ENCODE measurements at places on chromosomes 2 and 18.

DNA sequence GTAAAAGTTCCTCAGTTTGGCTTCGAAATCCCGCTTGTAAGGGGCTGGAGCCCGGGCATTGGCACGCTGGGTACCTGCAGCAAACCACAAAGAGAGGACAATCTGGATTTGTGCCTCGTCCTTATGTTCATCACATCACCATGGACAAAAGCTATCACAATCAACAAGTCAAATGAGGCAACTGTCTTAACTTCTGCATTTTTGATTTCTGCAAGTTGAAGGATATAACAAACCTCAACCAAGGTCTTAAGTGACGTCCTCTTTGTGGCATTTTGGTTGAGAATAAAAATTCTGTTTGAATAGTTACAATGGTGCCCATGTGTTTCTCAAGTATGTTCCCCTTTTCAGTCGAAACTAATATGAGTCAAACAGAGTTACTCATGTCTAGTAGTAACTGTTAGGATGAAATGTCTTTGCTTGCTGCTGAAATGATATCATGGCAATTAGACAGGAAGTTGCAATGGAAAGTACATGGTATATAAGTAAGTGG lies 70.8 kb upstream of the STK17B start:
- no peak for DNase-seq

GRCh38 chr2:231367178-231367577 lies 28.3 kb upstream of the B3GNT7 start:
- no peak for DNase-seq

DNA sequence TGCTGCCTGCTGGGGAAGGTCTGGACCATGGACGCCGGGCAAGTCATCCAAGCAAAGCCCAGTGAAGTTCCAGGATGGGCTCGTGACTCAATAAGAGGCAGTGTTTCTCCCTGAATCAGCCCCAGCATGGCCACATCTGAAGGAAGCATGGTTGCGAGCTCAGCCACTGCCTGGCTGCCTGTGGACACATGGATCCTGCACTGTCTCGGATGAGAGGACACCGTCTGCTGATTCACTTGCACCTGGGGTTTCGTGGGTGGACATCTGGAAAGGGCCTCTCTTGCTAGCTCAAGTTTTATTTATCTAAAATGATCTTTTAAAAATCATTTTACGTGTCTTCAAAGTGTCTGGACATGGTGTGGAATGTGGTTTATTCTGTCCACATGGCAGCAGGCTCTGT lies 224.8 kb upstream of the FN1 start:
- DNase-seq, result no peak

GRCh38 chr2:100620481-100620880 lies 57.7 kb downstream of the PDCL3 start:
- no peak for DNase-seq

DNA sequence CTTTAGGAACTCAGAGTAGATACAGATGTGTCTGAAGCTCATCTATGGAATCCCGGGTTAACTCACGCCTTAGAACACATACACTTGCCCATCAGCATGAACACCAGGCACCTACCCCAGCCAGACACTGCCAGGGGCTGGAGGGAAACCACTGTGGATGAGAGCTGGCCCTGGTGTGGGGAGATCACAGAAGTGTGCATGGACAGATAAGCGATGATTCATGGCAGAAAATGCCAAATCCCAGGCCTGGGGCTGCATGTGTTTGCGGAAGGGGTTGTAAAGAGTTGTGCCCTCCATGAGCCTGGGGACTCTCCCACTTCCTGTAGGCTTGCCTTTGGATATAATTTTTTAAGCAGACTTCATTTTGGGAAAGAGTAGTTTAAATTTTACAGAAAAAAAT lies 193.4 kb downstream of the FHOD3 start:
- no peak for DNase-seq

DNA sequence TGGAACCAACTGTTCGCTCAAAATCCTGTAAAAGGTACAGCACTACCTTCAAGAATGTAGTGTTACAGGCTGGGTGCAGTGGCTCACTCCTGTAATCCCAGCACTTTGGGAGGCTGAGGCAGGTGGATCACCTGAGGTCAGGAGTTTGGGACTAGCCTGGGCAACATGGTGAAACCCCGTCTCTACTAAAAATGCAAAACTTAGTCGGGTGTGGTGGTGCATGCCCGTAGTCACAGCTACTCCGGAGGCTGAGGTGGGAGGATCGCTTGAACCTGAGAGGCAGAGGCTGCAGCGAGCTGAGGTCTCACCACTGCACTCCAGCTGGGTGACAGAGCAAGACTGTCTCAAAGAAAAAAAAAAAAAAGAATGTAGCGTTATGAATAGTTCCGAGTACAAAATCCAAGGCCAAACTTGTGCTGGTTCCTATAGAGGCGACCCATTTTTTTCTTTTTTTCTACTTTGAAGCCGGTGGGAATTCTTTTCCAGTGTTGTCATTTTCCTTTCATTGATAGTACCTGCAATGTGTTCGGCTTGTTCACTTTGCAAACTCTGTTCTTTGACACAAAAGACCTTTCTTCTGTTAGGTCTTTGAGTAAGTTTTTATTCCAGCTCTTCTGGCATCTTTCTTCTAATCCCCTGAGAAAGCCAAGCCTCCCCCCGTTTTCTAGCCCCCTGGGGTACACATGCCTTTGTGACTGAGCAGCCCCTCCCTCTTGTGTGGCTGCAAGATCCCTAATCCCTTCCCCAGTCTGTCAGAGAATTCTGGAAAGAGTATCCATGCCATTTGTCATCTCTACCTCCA lies 25.1 kb downstream of the INPP5D start:
- DNase-seq, result no peak

GRCh38 chr18:13836559-13836958 lies 12.6 kb downstream of the MC5R start:
- DNase-seq, result no peak

DNA sequence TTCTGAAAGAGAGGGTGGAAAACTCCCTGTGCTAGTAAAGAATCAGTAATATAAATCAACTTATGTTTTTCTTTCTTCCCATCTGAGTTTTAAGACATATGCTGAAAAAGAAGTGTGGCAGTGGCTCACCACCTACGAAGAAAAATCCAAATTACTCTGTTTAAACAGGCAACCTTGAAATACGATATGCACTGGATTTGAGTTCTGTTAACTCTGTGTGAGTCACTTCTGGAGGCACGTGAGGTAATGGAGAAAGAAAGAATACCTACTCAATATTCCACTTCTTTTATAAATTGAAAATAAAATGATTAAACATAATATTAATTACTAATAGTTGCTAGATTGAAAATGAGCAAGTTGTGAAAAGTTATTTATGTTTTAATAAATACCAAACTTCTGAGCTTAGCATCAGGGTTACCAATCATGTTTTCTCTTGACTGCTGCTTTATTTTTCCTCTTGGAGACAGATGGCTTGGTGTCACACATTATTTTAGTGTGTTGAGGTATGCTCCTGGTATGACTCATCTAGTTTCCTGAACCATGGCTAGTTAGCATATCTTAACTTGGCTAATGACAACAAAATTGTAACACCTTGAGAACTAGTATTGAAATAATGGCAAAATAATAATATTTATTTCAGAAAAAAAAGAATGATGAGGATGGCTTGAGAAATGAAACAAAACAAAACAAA lies 1705.5 kb upstream of the PIK3C3 start:
- no peak for DNase-seq

DNA sequence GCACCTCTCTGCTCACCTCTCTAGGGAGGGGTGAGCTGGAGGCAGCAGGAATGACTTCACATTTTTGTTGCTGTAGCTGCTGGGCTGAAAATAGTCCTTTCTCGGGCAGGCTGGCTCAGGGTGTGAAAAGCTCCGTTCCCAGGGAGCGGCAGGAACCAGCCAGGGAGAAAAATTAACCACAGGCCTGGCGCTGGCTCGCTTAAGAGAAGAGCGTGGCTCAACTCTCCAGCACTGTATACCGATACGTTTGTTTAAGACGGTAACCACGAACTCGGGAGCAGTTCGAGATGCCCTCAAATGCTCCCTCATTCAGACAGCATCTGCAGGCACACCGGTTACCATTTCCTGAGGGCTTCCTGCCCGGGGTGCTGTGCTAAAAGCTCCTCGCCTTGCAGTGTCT lies 129.6 kb downstream of the CELF4 start:
- no peak for DNase-seq

DNA sequence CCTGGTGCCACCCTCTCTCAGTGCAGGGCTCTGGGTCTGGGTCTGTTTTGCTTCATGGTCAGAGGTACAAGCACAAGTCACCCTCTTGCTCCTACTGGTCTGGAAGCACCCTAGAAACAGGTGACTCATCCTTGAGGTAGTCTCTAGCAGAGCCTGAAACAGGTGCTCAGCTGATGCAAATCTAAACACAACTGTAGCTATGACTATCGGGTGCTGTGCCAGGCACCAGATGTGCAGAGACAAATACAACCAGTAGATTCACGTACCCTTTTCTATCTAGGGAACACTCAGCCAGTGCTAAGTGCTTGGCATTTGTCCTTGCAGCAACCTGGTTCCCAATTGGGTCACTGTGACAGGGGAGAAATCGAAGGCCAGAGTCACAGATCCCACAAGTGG lies 140.9 kb upstream of the MYCN start:
- no peak for DNase-seq

DNA sequence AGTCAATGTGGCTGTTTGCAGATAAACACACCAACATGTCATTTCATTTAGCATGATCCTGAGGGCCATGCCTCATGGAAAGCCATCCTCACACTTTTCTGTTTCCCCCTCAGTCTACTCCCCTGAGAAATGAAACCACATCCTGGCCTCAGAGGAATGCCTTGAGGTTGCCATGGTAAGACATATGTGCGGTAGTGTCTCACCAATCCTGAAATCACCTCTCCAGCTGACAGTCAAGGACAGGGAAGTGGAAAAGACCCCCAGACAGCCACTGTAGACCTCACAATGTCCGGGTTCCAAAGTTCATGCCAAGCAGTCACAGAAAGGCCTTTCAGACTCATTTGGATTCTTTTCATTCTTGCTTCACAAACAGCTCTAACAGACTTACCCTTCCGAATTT lies 175.2 kb upstream of the PKDCC start:
- DNase-seq, result no peak

DNA sequence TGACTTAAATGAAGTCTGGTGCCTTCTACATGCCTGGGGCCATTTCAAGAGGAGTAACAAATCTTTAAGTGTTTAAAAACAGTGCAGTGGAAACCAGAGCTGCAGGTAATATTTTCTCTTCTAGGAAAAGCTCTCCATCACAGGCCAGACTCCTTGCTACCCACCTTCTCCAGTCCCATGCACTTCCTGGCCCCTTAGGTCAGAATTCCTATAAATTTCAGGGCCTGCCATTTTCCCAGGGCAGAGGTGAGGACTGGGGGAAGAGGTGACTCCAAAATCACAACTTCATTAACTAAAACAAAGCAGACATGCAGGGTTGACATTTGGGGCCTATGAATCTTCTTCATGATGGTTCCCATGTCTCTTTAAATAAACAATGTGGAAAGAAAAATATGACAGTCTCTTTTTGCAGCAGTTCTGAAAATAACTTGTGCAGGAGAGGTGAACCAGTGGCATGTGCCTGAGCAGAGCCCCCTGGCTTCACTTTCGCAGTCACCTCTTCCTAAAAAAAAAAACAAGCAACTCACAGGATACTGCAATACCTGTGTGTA lies 63.7 kb upstream of the TANC1 start:
- no peak for DNase-seq

DNA sequence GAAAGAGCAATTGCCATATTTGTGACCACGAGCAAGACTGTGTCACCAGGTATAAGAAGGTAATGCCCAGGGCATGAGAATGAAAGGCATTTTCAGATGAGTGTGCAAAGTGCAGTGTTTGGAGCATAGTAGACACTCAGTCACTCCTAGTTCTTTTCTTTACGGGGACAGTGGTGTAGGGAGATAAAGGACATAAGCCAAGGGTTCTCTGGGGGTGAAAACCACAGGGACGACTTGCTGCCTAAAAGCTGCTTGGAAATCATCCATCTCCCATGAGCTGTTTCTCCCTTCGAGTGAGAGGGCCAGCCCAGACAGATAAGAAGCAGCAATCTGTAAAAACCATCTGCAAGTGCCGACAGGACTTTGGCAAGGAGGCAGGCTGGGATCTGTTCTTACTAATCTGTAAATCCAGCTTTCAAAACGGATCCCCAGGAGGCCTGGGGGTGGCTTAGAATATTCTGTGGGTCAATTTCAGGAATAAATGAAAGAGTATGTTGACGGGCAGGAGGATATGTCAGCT lies 221.6 kb downstream of the LPIN1 start:
- no peak for DNase-seq

DNA sequence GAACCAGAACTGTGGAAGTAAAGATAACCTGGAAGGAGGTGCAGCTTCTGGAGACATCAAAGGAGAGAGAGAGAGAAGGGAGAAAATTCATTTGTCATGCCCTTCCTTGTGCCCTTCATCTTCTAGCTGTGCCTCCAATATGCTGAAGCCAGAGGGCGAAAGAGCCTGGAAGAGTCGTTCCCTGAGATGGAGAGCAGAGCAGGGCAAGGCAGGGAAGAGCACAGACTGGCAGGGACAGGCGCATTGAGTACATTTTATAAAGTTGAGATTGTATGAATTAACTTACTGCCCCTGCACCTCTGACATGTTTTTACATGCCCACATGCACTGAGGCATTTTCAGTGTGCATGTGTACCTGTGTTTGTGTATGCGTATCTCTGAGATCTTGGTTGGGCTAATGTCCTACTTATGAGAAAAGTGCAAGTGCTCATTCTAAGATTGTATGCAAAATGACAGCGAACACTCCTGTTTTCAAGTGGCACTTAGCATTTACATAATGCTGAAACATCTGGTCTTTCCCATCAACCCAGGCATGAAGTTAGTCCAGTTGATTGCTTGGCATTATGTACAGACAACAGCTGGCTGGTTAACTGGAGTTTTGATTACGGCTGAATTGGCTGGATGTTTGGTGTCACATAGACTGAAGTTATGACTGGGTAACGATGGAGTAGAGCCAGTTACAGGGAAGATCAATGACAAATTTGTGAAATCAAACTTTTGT lies 23.7 kb upstream of the MMADHC start:
- DNase-seq, result no peak

GRCh38 chr2:150476809-150477302 lies 10.6 kb downstream of the RND3 start:
- DNase-seq, result no peak

GRCh38 chr18:24021505-24021904 lies 7.0 kb downstream of the TTC39C start:
- no peak for DNase-seq

DNA sequence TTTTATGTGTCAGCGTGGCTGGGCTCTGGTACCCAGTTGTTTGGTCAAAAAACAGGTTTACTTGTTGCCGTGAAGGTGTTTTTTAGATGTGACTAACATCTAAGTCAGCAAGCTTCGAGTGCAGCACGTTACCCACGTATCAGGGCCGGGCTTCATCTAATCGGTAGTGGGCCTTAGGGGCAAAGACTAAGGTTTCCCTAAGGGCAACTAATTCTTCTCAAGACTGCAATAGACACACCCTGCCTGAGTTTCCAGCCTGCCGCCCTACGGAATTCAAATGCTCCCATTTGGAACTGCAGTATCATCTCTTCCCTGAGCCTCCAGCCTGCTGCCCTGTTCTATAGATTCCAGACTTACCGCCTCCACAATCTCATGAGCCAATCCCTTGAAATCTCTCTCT lies 27.7 kb downstream of the FHL2 start:
- DNase-seq, result no peak

GRCh38 chr18:75896865-75897264 lies 469.4 kb upstream of the SMIM21 start:
- peak; percentile 39 for DNase-seq
